GM23338 (cell line): ENCODE measurements at places on chromosomes 2 and 18.

GRCh38 chr2:127427376-127428056 is 9.3 kb downstream of the PROC start:
- no peak for DNase-seq

DNA sequence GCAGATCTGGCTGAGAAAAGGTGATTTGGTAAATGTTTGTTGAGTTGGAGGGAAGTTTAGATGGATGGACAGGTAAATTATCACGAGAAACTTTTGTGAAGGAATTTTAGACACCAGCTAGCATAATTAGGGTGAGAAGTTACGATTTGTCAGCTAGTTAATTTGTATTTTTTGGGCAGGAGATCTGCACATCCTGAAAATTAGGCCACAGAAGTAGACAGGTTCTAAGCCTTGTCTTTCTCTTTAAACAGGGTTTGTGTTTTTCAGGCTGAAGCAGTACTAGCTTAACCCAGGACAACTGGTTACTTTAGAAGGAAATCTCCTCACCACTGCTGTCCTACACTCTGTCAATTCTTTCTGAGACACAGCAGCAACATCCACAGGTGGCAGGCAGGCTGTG is 49.1 kb downstream of the DDX1 start:
- DNase-seq: no peak

- no peak for DNase-seq
These were observed 169.1 kb downstream of the CDH2 start for GRCh38 chr18:28007841-28008240.

- DNase-seq: no peak
These were observed 4.3 kb downstream of the SOCS6 start for GRCh38 chr18:70293166-70293565.

DNA sequence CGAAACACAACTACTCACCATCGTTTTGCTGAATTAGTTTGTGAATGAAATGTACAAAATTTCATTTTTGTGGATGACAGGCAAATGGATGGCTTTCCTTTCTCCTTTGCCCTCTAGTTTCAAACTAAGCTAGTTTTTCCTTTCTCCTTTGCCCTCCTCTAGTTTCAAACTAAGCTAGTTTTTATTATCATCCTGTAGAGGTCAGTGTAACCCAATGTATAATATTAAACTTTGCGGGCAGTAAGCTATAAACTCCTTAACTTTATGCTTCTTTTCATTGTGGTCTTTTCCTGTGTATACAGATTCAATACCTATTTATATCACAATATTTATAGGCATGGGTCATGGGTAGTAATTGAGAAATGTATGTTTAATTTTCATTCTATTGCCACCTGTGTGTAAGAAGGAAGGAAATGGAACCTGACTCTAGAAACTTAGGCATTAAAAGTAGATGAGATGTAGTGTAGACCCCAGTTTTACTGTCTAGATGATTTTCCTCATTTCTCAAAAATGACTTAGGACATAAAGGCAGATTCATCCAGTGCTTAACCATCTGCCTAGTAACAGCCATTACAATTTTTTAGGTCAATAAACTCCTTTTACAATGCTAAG is 58.1 kb downstream of the MAP3K19 start:
- peak; percentile 63 for DNase-seq

- DNase-seq: no peak
These were observed 88.6 kb downstream of the KCTD18 start for GRCh38 chr2:200421270-200421669.

GRCh38 chr2:141055531-141055930 is 1075.3 kb downstream of the LRP1B start:
- no peak for DNase-seq

DNA sequence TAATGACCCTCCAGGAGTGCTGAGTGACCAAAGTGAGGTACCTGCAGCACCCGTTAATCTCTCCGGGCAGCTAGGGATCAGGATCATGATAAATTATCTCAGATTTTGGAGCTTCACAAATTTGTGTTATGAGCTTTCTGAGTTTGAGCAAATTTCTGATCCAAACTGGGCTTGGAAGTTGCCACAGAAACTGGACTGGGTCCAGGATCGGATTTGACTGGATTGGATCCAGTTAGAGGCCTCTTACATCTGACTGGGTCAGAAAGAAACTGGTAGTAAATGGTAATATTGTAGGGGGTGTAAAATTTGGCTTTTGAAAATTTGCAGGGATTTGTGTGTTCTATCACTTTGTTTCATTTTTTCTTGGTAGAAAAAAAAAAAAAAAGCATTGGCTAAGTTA is 19.7 kb upstream of the CAPN13 start:
- DNase-seq: no peak

- DNase-seq: no peak
These were observed 15.8 kb downstream of the ATF2 start for GRCh38 chr2:175152242-175152641.

DNA sequence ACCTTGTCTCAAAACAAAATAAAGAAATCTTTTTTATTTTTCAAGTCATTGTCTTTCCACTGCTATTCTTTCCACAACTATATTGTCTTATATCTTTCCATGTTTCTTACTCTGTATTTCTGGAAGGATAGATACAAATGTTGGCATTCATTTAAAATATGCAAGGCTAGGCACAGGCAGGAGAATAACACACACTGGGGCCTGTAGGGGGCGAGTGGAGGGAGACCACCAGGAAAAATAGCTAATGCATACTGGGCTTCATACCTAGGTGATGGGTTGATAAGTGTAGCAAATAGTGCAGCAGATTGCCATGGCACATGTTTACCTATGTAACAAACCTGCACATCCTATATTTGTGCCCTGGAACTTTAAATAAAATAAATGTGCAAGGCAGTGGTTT is 9.6 kb downstream of the MRPL30 start:
- peak; percentile 9 for DNase-seq

- no peak for DNase-seq
These were observed 41.5 kb downstream of the SUCLG1 start for GRCh38 chr2:84417453-84418145.

- DNase-seq: peak; percentile 94
These were observed 21.1 kb upstream of the LYPD6B start for GRCh38 chr2:149017116-149017985.

DNA sequence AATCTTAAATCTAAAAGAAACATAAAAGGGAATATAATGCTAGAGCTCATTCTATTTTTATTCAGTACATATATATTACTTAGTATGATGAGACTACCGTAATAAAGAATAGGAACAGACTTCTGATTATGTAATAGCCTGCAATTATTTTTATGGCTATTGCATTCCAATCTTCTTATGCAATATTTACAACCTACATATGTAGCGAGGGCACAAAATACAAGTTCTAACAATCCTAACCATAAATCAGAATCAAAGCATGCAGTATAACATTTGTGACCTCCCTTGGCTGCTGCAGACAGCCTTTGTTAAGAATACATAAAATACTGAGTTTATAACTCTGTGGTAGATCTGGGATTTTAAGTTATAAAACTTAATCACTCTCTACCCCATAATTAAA is 177.6 kb downstream of the BABAM2 start:
- DNase-seq: no peak

GRCh38 chr2:12320991-12321641 is 395.6 kb upstream of the TRIB2 start:
- DNase-seq: no peak

- DNase-seq: no peak
These were observed 743.6 kb upstream of the FANCL start for GRCh38 chr2:58984731-58985130.

DNA sequence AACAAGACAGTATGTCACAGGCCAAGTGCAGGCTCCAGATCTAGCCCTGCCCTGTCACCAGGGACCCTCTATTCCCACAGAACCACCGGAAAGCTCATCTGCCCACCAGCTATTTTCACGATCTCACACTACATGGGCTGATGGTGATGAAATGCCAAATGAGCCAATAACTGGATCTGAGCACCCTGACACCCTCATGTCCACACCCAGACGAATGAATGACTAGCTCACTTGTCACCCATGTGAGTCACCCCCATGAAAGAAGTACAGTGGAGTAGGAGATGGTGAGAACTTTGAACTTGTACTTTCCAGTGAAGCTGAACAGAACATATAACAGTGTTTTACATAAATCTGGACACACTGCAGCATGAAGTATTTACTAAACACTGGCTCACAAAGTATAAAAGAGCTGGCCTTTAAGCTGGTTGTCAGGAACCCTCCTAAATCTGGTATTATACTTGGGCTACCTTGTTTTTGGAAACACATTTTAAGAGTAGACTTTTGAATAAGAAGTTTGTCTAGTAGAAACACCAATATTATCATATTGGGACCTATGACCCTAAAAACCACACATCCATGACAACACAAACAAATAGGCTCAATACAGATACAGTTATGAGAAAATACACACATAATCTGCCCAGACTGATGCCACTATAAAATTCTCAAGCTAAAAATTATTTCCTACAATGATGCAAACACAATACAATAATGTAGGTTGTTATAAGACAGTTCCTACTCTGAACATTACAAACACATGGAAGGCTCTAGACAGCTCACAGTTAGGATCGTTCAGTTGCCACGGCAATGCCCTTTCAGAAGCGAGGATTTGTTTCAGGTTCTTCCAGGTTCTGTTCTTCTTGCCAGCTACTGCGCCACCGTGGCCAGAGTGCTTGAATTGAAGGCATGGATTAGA is 19.0 kb downstream of the INO80C start:
- no peak for DNase-seq

- DNase-seq: peak; percentile 79
These were observed 32.8 kb downstream of the SRBD1 start for GRCh38 chr2:45578056-45578843.

DNA sequence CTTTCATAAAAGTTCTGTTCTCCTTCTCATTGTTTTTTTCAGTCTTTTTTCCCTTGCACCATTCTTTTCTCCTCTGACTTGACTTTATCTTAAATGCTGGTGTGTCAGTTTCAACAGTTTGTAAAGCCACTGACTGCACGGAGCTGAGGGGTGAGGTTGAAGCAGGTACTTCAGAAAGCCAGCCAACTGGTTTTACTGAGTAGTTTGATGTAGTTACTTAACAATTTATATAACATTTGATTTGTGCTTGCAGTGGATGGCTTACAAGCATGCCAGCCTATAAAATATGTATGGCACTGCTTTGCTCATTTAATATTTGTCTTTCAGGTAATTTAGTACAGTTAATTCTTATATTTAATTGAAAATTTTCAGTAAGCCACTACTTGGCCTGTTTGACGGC is 55.4 kb downstream of the FAM171B start:
- DNase-seq: no peak

DNA sequence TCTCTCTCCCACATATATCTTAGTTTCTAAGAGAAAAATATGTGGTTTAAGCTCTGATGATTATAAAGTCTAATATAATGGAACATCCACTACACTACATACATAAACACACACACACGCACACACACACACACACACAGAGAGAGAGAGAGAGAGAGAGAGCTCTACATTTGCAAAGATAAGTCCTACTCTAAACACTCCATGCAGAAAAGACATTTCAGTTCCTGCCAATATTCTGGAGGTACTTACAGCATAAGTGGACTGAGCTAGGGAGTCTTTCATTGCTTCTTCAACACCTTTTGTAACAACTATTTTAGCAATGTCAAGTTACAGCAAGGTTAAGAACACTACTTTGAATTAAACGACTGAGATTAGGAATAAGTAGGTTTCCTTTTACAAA is 80.1 kb downstream of the FIGN start:
- no peak for DNase-seq
